OCI-M1 (cell line): ENCODE measurements at places on chromosomes 3 and 15.

DNA sequence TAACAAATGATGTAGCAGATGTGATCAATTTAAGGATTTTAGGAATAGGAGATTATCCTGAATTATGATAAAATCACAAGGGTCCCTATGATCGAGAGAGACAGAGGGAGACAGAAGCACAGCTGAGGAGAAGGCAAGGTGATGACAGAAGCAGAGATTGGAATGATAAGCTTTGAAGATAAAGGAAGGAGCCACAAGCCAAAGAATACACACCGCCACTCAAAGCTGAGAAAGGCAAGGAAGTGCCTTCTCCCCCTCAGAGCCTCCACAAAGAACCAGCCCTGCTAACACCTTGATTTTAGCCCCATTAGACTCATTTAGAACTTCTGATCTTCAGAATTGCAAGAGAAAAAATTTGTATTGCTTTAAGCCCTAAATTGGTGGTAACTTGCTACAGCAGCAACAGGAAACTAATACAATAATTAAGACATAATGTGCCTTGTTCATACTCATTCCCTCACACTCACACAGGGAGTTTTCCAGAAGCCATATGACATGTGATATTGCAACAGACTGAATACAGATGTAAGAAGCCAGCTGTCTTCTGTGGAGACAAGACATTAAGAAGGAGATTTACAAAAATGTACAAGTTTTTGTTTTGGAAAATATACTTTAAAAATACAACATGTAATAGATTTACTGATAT lies 38.2 kb downstream of the TRANK1 start:
- DNase-seq, result peak; percentile 49

DNA sequence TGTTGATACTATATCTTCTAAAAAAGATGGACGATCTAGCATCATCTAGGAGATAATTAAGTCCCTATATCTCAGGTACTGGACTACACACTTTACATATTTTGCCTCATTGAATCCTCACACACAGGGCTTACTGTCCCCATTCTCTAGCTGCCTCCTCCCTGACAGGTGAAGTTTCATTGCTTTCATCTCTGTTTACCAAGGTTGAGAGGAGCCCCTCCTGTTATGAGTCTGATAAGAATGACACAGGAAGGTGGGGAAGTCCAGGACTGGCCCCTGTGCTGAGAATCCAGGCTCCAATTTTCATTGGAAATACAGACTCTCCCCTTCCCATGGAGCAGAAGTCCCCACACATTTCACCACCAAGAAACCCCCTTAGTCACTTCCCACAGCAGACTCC lies 105.2 kb downstream of the XXYLT1 start:
- DNase-seq, result no peak

DNA sequence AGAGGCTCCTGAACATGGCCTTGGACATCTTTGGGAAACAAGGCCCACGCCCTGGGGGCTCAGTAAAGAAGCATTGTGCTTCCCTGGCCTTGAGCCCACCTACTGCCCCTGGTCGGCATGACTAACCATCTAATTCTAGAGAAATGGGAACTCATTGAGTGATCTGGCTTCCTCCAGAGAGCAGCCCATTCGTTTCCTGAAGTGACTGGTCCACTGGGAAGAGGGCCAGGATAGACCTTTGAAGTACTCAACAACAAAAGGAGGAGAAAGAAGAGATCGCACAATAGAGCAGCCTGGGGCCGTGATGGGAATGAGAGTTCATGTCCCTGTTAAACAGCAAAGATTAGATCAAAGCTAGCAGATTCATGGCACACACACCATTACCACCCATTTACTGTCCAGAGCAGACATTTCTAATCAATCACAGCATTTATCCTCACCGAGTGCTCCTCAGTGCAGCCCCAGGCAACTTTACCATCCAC lies 514.4 kb upstream of the PROK2 start:
- DNase-seq, result no peak

DNA sequence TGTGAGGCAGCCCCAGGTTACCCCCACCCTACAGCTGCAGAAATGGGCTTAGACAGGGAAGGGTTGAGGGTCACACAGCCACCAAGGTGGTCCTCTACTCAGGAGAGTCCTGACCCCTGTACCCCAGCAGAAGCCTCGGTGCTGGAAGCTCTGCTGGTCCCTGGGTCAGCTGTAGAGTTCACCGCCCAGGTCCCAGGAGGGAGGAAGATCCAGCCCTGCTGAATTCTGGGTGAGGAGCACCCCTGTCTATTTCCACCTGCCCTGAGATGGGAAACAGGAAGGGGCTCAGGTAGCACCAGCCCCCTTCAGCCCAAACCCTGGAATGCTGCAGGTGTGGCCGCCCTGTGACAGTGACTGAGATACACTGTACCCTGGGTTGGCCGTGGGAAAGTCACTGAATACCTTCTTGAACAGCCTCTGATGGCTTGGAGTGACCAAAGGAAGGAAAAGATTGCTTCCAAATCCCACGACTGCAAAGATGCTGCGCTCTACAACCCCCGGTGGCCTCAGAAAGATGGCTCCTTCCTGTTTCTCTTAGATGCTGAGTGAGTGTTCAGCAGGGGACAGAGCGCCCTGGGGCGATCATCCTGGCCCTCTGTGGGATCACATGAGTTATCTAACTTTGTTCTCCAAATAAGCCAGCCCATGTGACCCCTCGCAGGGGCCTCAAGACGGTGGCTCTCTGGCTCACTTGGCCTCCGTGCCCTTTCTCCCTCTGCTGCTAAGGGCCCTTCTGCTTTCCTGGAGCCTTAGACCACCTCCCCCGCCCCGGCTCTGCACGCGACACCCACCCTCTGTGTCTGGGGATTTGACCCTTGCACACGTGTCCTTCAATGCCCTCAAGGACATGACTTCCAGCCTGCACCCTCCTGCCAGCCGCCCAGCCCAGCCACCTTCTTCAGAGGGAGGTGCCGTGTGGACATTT lies 141.9 kb downstream of the NSMCE3 start:
- peak; percentile 3 for DNase-seq

DNA sequence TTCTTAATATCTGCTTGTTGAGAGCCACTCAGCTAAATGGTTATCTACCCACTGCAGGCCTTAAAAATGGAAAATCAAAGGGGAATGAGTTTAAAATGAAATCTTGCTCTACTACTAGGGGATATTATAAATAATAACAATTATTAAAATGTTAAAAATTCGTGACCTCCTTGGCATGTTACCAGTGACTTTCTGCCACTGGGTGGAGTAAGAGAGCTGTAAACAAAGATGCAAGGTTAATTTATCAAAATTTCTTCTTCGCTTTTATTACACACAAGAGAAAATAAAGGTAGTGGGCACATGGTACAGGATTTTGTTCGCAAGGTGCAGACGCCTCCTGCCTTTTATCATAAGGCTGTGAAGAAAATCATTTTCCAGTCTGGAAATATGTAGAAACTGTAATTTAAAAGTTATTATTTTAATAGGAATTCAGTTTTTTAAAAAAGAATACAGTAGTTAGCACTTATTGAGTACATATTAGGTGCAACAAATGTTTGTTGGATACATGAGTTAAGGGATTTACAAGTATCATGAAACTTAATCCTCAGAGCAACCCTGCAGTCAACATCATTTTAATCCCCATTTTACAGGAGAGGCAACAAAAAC lies 272.6 kb downstream of the SUCLG2 start:
- peak; percentile 21 for DNase-seq

DNA sequence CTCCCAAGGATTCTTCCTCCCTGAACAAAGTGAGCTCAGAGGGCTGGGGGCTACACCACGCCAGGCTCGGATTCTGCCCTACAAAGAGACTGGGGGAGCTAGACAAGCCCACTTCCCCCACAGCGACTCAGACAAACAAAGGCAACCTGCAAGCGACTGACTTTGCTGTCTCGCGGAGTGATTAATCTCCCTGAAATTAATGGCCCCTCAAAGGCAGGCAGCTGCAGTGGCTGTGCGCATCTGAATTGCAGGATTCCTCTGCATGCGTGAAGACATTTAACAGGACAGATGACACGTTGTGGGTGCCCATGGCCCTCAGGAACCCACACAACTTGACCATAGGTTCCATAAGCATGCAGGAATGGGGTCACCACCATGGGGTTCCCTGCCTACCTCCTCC lies 18.4 kb downstream of the CTXND1 start:
- DNase-seq, result no peak

DNA sequence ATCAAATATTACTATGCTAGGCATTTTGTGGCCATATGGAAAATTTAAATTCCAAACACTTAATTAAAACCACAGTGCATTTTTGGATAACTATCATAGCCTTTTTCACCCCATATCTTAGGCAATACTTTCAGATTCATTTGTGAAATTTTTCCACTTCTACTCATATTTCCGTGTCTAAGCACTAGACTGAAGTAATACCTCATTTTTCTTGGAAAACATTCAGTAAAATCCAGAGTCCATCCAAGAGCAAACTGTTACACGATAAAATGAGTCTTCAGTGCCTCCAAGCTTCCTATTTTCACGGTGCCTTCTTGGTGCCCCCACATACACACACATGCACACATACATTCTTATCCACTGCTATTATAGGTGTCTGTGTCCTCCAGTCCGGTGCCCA lies 845.9 kb downstream of the TBL1XR1 start:
- DNase-seq, result no peak

GRCh38 chr3:54901906-54902685 lies 25.8 kb downstream of the LRTM1 start:
- DNase-seq, result no peak

DNA sequence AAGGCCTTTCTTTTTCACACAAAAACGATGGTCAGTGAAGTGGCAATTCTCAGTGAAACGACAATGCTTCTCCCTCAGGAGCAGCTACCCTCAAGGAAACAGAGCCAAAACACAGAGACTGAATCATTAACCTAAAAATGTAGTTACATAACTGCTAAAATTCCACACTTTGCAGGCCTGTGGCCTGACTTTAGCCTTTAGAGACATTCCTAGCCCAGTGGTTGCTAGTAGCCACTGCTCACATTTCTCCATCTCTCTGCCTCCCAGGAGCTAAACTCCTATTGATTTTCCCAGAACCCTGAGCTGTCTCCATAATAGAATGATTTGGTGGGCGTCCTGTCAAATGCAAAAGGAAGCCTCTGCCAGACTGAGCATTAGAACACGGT lies 630.1 kb upstream of the KCNMB2 start:
- DNase-seq, result no peak

- DNase-seq, result no peak
Observed at GRCh38 chr15:60392601-60392985, 5.2 kb downstream of the ANXA2 start.

DNA sequence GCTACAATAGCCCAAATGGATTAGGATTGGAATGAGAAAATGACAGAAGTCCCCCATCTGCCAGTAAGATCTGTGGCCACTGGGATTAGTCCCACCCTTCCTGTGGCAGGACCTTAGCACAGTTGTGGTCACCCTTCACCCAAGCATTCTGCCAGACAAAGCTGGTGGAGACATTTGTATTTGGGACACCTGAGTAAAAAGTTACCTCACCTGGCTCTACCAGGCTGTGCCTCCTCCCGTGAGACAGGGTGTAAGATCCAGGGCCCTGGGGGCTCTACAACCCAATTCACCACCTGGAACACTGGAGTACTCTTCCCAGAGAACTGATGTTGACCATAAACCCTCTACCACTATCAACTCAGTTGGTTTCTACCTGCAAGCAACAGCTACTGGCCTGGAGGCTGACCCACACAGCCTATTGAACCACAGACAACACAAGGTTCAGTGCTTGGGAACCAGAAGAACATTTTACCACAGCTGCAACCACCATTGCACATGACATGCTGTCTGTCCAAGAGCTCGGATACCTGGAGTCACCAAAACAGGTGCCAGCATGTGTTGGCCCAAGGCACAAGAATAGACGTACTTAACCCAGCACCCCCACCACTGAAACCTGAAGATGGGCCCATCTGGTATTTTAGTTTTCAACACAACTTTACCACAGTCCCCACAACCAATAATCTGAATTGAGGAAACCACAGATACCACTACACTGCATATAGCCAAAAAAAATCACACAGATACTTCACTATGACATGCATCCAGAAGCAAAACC lies 1686.7 kb downstream of the SI start:
- DNase-seq, result no peak

- DNase-seq, result no peak
Observed at GRCh38 chr3:124272605-124273151, 280.8 kb upstream of the ROPN1 start.

DNA sequence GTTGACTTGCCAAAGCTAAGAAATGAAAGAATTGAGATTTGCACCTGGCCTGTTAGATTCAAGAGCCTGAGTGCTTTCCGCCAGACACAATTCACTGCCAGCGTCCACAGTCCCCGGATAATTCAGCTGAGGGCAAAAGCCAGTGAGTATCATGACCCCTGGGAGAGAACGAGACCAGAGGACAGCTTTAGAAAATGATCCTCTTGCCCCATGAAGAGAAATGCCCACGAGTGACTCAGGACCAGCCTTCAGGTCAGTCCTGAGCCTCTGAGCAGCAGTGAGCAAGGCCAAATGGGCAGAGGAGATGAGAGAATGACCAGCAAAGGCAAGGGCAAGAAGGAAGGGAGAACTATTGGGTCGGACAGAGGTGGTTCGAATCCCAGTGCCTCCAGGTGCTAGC lies 273.5 kb downstream of the FAM43A start:
- DNase-seq, result no peak

DNA sequence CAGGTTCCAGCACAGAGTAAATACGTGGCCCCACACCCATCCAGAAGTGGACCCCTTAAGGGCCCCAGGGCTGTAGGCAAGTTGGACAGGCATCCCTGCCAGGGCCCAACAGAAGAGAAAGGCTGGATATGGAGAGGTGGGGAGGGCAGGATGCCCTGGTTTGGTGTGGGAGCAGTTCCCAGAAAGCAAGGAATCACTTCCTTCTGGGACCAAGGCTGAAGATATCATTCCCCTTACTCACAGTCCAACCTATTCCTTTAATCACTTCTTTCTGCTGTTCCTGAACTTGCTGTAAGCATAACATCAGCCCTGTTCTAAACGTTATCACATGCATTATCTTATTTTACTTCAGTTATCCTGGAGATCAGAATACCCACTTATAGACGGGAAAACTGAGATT lies 6.1 kb upstream of the MESP2 start:
- no peak for DNase-seq

DNA sequence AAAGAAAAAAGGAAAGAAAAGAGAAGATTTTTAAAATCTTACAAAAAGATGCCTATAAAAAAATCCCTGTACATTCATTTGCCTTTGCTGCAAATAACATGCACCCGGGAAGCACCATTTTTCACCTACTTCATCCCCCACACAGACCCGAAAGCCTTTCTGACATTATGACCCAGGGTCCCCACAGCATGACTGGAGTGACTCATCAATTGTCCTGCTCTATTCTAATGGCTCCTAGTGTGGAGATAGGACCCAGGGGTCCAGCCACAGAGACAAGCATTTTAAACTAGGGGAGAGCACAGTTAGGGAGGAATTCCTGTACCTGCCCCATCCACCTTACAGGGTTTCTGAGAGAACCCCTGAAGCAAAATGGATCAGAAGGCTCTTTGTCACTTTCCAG lies 14.7 kb upstream of the PXYLP1 start:
- DNase-seq, result no peak

- DNase-seq, result peak; percentile 98
Observed at GRCh38 chr3:142578329-142579223, at the start of gene ATR. Gene ATR, minus strand, starts transcription at chr3:142578733. Its CDS starts 29 bp downstream, at chr3:142578704.

GRCh38 chr3:50658831-50659230 lies 15.9 kb upstream of the DOCK3 start:
- DNase-seq, result no peak
